ENCODE measurements at places on chromosomes 2 and 18.
A peak's percentile ranks its signal among the peaks of the same experiment; 100 is the strongest.

GRCh38 chr2:130911996-130912395, 75.3 kb downstream of the ARHGEF4 start:
- DNase-seq, result no peak

DNA sequence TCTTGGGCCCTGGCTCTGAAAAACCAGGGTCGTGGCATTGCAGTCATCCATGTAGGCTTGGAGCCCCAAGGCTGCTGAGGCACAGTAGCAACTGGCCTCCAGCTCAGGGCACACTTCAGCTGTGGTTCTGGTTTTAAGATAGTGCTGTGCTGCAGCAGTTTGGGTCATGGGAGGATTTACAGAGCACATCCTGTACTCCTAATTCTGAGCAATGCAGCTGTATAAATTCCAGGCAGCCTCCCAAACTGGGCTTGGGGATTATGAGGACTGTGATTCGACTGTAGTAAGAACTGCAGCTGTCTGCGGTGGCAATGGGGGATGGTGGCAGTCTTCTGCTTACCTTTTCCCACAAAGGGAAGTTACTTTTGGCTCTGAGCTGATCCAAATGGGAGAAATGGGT, 536.3 kb upstream of the GCFC2 start:
- no peak for DNase-seq

DNA sequence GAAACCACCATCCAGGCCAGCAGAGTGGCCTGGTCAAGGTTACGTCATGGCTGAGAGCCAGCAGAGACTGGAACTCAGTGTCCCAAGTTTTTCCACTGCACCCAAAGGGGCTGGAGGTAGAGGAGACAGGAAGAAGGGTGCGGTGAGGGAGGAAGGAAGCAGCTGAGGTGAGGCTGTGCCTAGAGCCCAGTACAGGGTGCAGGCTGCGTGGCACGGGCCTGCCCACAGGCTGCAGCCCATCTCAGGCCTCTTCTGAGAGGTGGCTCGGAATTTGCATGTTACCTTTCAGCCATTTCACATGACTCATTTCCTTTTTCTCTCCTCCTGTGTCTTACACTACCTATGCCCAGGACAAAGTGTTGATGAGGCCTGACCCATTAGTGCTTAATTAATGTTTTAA, 13.7 kb upstream of the MGAT4A start:
- DNase-seq, result no peak

DNA sequence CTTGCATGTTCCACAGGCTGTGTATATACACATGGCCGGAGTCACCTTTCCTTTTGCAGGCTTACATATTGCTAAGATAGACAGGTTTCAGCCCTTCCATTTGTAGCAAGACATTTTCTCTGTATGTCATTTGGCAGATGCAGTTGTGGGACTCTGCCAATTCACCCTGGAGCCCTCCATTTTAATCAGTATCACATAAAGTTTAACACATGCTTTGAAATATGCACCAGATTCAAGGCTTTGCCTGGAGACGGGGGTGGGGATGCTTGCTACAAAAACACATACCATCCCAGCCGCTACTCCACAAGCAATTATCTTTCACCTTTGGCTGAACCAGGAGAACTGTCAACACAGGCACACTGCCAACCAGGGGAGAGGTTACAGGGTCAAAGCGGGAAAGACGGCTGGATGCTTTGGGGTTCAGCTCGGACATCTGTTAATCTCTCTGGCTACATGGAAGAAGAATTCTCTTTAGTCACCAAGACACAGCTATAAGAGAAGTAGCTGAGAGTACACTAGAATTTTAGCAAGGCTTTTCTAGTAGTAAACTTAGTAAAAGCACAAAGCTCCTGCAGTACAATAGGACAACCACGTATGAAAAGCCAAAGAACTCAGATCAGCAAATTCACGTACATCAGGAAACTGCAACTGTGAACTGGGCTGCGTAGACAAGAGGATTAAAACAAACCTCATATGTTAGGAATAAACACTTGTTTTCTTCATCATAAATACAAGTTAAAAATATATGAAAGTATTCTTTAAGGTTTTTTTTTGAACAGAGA, 130.9 kb downstream of the EXOC6B start:
- DNase-seq, result no peak

- DNase-seq, result no peak
These were observed 1.4 kb downstream of the ANKRD44 start for GRCh38 chr2:197308996-197309690.

GRCh38 chr2:217218269-217219163, 358.7 kb upstream of the TNP1 start:
- DNase-seq, result peak; percentile 4

DNA sequence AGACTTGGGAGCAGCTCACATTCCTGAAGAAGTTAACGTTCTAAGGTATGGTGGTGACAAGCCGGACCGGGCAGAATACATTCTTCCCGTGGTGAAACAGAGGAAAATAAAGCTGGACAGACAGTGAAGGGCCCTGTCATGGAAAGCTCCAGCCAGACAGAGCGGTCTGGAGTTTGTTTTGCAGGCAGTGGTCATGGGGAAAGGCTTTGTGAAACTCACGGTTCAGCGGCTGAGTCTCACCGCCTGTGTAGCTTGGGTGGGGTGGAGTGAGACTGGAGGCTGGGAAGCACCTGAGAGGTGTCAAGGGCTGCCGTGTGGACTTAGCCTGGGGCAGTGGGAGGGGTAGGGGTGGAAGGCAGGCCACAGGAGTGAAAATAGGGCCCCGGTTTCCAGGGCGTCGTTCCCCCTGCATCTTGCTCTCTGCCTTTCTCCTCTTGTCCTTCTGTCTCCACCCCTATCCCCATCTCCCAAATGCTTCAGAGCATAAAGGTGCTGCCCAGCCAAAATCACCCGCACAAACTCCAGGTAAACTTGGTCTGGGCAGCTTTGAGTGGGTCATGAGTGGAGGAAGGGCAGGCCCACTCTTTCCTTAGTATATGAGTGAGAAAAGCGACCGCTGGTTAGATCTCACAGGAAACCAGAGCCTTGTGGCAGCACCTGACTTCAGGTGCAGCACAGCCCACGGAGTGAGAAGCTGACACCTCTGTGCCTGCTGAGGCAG, 11.4 kb upstream of the SLC20A1 start:
- DNase-seq, result no peak

DNA sequence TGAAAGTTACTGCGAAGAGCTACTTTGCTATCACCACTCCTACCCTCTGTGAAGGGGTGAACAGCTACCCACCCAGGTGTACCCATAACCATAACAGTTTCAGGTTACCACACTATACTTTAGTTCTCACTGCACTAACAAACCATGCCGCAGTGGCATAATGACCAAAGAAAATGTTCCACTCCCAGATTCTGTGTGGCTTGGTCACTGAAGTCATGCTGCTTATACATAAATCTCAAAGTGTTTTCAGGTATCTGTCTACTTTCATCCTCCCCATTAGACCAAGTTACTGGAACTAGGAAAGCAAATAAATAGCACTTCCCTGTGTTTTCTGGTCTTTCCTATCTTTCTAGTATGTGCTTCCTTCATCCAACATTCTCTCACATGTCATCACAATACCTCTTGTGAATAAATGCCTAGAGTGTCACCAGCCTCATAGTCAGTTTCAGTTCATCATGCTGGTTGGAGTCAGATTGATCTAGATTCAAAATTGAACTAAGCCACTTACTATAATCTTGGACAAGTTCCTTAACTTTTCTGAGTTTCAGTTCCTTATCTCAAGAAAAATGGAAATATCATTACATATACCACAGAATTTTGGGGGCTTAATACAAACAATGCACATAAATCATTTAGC, 293.6 kb downstream of the FSIP2 start:
- DNase-seq, result no peak

DNA sequence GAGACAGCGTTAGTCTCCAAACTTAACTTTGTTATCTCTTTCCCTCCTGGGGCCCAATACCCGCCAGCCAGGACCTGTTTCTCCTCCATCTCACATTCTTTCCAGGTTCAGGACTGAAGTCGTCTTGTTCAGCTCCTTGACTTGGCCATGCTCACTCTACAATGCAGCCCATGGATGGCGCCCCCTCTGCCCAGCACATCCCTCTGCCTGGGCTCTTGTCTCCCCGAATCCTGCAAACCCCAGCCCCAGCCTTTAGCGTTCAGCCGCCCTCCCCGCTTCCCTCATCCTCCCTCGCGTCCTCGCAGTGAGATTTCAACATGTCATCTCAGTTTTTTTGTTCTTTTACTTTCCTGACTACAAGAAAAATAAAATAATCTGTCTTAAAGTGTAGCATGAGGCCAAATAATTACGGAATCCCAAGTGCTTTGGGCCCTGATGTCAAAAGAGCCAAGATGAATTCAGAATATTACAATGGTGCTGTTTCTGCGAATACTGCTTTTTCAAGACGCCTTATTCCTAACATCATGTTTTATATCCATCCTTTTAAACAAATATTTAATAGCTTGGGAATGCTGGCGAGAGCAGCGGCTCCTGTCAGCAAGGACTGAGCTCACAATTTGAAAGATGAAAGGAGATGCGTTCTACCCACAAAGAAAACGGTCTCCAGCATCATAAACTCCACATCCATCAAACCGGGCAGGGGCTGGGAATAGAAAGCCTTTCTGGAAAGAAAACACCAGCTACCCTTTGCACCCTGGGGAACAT, 1.0 kb downstream of the FAM178B start:
- no peak for DNase-seq

GRCh38 chr2:239975665-239976064, 49.5 kb downstream of the NDUFA10 start:
- DNase-seq, result no peak

GRCh38 chr18:79549638-79550000, 130.0 kb upstream of the CTDP1 start:
- no peak for DNase-seq

- DNase-seq, result no peak
These were observed 182.4 kb downstream of the CELF4 start for GRCh38 chr18:37383036-37383785.

DNA sequence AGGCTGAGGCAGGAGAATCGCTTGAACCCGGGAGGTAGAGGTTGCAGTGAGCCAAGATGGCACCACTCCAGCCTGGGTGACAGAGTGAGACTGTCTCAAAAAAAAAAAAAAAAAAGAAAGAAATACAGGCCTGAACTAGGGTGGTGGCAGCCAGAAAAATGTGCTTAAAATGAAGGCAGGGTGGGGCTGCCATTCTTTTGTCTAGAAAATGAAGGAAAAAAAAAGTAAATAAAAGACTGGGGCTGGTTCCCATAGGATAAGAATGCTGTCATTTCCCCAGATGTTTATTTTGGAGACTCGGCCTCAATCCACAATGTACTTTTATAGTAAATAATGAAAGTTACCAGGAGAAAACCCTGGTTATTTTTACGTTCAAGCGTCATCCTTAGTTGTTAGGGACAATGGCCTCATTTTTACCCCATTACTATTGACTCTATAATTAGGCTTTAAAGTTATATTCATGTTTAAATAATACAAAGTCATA, 58.9 kb downstream of the ATP8B1 start:
- DNase-seq, result no peak

DNA sequence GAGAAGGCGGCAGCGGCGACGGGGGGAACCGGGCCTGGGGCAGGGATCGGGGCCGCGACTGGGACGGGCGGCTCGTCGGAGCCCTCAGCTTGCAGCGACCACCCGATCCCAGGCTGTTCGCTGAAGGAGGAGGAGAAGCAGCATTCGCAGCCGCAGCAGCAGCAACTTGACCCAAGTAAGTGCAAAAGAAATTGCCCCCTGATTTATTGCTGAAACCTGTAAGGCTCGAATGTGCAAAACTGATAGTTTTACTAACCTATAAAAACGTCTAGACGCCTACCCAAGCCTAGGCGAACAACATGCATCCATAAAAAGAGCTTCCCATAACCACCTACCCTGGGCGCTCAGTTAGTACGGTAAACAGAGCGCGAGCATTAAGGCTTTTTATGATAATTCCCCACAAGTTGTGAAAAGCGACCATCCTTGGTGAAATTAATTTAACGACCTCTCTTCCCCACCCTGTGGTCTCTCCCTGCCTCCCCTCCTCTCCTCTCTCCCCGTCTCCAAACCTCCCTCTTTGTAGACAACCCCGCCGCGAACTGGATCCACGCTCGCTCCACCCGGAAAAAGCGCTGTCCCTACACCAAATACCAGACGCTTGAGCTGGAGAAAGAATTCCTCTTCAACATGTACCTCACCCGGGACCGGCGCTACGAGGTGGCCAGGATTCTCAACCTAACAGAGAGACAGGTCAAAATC, 1.0 kb downstream of the HOXD9 start:
- no peak for DNase-seq

DNA sequence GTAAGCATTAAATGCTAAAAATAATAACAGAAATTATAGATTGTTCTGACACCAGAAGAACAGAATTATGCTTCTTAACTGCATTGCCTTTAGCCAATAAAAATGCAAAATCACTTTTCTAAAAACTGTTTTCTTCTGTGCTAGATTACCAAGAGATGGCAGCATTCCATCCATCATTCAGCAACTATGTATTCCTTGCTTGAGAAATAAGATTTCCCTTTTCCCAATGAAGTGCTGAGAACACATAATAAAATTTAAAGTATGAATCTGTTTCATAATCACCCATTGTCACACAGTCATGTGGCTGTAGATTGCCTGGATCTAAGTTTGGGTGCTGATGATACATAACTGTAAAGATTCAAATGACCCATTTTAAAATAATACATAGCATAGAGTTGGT, 504.2 kb downstream of the TDRD15 start:
- no peak for DNase-seq

GRCh38 chr2:45283764-45284620, 274.7 kb upstream of the SIX2 start:
- DNase-seq, result no peak

DNA sequence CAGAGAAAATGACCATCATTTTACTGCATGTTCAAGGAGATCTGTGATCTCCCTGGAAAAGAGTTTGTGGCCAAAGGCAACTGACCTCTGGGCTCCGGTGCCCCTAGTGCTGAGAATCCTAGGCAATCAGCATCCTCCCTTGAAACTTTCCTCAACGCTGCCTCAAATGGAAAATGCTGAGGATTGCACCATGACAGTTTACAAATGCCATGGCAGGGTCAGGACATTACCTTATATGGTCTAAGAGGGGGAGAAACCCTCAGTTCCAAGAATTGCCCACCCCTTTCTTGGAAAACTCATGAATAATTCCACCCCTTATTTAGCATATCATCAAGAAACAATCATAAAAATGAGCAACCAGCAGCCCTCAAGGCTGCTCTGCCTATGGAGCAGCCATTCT, 48.3 kb downstream of the ALPK2 start:
- DNase-seq, result no peak

- no peak for DNase-seq
These were observed 62.9 kb downstream of the ZNF521 start for GRCh38 chr18:25289001-25289631.

Measured in activated CD4-positive, alpha-beta T cell treated with anti-CD3 and anti-CD28 coated beads, Interleukin-2, amount 50 U/mL, for 16 hours (primary cell).